ENCODE measurements at places on chromosomes 5 and 9.
A peak's percentile ranks its signal among the peaks of the same experiment; 100 is the strongest.

- no peak for DNase-seq
Measured at GRCh38 chr5:94347130-94347529, 271.3 kb downstream of the KIAA0825 start.

DNA sequence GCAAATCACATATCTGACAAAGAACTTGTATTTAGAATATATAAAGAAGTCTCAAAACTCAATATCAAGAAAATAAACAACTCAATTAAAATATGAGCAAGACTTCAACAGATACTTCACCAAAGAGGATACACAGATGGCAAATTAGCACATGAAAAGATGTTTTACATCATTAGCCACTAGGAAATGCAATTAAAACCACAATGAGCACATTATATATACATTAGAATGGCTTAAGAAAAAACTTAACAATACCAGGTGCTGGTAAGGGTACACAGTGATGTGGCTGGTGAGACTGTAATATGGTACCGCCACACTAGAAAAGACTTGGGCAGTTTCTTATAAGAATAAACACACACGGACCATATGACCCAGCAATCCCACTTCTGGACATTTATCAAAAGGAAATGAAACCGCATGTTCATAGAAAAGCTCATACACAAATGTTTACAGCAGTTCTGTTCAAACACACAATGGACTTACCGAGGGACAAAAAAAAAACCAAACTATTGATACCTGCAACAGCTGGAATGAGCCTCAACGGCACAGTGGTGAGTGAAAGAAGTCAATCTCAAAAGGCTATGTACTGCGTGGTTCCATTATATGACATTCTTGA is 27.6 kb downstream of the SEMA4D start:
- no peak for DNase-seq

GRCh38 chr9:137759117-137759516 is 118.5 kb upstream of the CACNA1B start:
- no peak for DNase-seq

DNA sequence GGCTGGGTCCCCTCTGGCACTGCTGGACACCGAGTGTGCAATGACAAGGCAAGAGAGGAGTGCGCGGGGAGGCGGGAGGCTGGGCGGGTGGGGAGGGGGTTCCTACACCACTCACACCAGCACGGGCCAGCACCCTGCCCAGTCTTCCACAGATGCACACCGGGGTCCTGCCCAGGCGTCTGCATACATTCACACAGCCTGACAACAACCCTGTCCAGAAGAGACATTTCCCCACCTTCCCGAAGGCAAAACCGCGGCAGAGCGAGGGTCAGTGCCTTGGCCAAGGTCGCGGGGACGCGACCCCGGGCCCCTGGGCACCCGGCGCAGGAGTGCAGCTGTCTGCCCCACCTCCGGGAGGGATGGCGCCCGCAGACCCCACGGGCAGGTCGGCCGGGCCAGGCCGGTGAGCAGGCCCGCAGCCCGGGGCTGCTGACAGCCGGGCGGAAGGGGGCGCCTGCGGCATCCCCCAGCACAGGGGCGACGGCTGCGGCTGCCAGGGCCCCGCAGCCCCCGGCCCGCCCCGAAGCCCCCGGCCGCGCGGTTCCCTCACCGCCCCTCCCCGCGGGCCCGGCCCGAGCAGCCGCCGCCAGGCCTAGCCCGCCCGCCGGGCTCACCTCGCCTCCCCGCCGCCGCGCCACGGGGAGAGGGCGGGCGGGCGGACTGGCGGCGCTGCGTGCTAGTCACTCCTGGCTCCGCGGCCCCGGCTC is 496 bp downstream of the MAPK9 start:
- peak; percentile 60 for DNase-seq

DNA sequence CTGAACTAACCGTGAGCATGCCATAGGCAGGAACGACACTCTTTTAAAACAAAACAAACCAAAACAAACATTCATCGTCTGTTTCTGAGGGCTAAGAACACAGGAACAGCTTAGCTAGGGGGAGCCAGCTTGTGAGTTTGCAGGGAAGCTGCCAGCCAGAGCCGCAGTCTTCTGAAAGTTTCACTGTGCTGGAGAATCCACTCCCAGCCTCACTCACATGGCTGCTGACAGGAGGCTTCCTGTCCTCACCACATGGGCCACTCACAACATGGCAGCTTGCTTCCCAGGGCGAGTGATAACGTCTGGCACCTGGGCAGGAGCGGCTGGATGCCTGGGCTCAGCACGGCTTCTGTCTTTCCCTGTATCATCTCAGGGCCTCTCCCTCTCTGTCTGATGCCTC is 275.2 kb downstream of the MSX2 start:
- DNase-seq = no peak

- no peak for DNase-seq
Measured at GRCh38 chr9:19741178-19741577, 47.7 kb downstream of the SLC24A2 start.

GRCh38 chr9:76537150-76537646 is 78.2 kb downstream of the GCNT1 start:
- peak; percentile 49 for DNase-seq

DNA sequence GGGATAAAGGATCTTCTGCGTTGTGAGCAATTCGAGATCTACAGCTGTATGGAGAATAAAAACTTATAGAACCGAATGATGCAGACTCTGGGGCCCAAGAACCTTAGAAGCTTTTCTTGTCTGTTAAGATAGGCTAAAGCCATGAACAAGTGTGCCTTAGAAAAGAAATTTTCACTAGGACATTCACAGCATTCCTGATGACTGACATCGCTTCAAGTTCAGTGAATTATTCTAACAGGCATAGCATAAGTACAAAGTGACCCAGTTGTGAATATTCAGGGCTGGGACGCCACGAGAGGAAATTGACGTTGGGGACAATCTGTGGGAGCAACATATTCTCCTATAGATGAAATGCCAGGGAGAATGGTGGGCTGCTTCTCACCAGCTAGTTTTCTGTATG is 32.0 kb upstream of the PANK3 start:
- no peak for DNase-seq

GRCh38 chr5:40204144-40204543 is 475.6 kb upstream of the PTGER4 start:
- DNase-seq = no peak

GRCh38 chr5:65363499-65363898 is 118.2 kb downstream of the ADAMTS6 start:
- DNase-seq = no peak

- DNase-seq = no peak
Measured at GRCh38 chr5:68745448-68745847, 348.4 kb upstream of the SLC30A5 start.

GRCh38 chr5:172744123-172745104 is 26.6 kb downstream of the DUSP1 start:
- DNase-seq = no peak

DNA sequence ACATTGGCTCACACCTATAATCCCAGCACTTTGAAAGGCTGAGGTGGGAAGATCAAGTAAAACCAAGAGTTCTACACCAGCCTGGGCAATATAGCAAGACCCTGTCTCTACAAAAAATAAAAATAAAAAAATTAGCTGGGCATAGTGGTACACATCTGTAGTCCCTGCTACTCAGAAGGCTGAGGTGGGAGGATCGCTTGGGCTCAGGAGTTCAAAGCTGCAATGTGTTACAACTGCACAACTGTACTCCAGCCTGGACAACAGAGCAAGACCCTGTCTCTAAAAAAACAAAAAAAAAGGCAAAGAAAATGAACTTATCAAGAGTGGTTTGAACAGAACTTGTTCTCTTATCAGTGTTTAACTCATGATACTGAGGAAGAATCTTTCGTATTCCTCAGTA is 29.3 kb downstream of the AP3B1 start:
- DNase-seq = no peak

- no peak for DNase-seq
Measured at GRCh38 chr5:56112526-56113121, 117.9 kb upstream of the IL6ST start.

- DNase-seq = no peak
Measured at GRCh38 chr5:111229871-111230810, 6.0 kb downstream of the CAMK4 start.

GRCh38 chr9:129197978-129198318 is 19.9 kb upstream of the IER5L start:
- no peak for DNase-seq

DNA sequence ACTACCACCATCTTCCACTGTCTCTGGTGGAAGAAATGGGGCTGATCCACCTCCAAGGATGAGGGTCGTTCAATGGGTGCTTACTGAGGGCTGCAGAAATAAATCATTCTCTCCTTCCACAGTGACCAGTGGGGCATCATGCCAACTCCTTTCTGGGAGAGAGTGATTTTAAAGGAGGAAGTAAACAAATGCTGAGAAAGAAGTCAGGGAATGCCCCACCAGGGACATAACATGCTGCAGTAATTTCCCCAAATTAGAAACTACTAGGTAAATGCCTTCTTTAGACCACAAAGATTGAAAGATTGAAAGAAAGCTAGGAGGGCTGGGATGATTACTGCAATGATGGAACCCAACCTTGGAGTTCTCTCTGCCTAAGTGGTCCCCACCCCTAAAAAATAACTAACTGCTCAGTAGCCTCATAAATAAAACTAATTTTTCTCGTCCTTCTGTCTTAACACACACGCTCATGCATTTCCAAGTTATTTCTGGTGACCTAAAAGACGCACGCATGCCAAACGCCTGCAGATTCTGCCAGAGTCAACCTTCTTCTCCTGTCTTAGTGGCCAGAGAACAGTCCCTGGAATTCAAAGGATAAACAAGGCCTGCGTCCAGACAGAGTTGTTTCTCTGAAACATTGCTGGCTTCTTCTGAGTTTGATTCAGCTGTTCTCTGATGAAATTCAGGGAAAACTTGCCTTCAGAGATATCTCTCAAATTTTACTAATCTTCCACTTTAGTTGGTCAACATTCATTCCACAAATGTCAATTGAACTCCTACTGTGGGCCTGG is 250.0 kb downstream of the NR3C1 start:
- no peak for DNase-seq

GRCh38 chr9:16138561-16139491 is 586.0 kb downstream of the CCDC171 start:
- DNase-seq = no peak

DNA sequence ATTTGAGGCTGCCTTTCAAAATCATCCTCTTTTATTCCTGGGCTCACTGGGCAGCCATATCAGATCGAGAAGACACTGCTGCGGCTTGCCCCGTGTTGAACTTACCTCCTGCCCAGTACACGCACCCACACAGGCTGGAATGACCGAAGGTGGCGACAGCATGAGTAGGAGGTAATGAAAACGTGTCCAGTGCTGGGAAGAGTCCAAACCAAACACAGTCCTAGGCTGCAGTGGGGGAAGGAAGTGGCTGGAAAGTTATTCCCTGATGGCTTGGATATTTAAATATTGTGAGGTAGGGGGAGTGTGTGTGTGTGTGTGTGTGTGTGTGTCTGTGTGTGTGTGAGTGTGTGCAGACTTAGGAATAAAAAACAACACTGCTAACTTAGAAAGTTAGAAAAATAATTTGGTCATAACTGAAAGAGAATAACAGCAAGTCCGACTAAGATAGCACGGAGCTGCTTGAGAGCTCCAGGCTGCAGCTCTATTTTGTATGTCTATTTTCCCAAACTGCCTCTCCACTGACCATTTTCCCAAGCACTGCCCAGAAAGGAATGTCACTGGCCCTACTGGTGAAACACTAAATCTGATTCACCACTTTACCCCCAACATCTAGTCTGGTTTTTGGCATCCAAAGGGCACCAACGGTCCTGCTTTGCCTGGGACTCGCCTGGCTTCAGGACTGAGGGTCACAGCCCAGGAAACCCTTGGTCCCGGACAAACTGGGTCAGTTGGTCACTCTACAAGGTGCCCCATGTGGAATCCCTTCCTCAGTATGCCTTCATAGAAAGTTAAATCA is 41.2 kb downstream of the ANKH start:
- no peak for DNase-seq

DNA sequence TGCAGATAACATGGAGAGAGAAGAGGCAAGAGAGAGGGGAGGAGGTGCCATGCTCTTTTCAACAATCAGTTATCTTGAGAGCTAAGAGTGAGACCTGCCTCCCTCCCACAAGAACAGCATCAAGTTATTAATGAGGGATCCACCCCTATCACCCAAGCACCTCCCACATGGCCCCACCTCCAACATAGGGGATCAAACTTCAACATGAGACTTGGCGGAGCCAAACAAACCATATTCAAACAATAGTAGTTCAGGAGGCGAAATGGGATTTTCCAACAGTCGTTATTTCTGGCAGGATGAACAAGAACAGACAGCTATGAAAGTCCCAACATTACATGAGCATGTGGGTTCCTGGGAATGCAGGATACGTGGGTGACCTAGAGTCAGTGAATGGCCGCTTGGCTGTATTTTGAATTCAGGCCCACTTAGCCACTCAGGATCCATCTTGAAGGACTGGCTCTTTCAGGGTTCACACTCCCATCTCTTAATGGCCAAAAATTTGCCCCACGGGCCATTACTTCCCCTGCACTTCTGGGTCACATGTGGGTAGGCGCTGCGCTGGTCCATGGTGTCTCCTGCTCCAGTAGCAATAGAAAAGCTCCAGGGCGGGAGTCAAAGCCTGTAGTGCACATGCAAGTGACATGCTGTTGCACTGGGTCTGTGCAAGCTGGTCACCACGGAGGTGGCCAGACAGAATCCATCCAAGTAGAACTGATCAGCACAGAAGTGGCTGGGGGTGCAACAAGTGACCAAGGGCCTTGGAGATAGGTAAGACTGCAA is 7.1 kb upstream of the FAF2 start:
- DNase-seq = no peak

DNA sequence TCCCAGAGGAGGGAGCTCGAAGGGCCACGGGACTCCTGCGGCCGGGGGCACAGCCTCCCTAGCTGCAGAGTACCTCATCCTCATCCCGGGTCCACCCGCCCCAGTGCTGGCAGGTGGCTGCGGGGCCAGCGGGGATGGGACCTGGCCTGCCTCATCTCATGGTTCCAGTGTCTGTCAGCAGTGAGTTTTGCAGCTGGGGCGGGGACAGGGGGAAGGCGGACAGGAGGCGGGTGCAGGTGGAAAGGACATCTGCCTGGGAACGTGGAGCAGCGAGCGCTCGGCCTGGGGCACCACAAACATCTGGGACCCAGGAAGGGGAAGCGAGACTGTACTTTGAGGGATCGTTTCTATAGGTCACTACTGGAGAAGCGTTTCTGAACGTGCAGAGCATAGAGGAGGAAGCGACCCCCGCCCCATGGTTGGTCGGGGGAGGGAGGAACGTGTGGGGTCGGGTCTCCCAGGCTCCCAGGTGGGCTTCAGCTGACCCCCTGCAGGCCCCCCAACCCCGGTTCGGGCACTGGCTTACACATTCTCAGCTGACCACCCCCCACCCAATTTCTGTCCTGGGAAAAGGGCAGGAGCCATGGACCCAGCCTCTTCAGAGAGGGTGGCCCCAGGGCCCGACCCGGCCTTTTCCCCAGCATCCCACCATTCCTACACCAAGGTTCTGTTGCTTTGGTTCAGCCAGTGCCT is 56.5 kb upstream of the NOTCH1 start:
- no peak for DNase-seq

DNA sequence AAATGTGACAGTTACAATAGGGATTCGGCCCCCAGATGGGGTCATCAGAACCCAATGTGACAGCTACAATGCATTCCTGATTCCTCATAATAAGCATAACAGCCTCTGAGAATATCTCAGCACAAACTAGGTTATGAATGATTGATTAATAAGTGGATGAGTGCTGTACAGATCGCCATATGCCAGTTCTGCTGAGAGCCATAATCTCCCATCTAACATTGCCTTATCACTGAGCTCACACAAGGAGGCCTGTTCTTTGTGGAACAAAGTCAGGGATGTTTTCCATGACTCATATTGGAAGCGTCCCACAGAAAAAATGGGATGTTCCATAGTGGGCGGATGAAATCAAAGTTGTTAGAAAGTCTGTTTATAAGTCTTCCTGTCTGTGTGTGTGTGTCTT is 89.6 kb downstream of the KIF4B start:
- peak; percentile 29 for DNase-seq

GRCh38 chr9:8816361-8816760 is 1016.8 kb upstream of the DMAC1 start:
- DNase-seq = no peak

GRCh38 chr9:110199643-110200042 is 8.3 kb downstream of the C9orf152 start:
- no peak for DNase-seq

Measured in urothelium cell line (cell line).